SJSA1 (cell line): ENCODE measurements at places on chromosomes 13 and 19. TPM values are rescaled to one million over a fixed set of nuclear protein-coding genes. Genes with fewer than 3 reads are reported as not detected.

DNA sequence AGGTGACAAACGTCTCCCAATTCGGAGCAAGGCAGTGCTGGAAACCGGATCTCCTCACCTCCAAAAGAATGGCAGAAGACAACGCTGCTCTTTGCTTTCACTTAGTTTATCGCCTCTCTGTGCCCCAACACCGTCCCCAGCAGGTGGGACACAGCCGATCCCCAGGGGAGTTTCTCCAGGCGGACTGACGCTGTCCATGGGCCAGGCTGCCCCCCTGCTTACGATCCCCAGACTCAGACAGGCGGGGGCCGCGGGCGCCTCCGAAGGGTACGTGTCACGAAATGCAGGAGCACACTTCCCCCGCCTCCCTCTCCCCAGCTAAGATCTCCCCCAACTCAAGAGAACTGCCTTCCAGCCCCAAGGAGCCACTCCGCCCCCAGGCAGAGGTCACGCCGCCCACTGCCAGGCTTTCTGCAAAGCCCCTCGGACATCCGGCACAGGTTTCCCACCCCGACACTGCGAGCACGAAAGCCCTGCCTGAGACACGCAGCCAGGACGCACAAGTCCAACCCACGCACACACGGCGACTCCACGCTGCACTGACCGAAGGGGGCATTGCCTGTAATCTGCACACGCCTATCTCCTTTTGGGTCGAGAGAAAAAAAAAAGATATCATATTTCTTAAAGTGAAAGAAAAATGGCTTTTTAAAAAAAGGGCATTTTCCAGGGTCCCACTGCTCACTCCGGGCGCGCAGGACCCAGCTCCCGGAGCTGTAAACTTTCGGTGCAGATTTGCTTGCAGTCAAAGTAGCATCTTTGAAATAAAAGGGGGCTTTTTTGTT, 2.0 kb downstream of the SPRY2 start:
- peak overlapping the region; percentile 73 for H3K4me3 ChIP-seq
- H3K27me3 ChIP-seq, result no peaks in the 10 kb centered on the region
- H3K4me1 ChIP-seq, result peaks cover 43% of the 10 kb centered on the region
- DNase-seq, result peak; percentile 93
- peak overlapping the region; percentile 93 for H3K27ac ChIP-seq
- peaks cover 58% of the 10 kb centered on the region for H3K36me3 ChIP-seq

DNA sequence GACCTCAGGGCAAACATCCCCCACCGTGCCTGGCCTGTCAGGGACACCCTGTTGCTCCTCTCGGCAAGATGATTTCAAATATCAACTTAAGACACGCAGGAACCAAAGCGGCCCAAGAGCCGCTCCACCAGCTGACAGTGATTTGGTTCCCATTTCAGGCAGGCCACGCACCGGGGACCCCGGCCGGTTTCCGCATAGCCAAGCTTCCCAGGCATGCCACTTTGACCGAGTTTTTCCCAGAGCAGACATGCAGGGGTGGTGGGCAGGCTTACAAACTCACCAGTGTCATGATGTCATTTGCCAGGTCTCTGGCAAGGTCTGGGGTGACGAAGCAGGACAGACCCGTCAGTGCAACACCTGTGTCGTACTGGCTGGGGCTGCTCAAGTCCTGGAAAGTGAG, 19.2 kb downstream of the AP3D1 start:
- H3K4me1 ChIP-seq, result no peaks in the 10 kb centered on the region
- no peak for DNase-seq
- H3K27ac ChIP-seq, result no peak overlapping the region

DNA sequence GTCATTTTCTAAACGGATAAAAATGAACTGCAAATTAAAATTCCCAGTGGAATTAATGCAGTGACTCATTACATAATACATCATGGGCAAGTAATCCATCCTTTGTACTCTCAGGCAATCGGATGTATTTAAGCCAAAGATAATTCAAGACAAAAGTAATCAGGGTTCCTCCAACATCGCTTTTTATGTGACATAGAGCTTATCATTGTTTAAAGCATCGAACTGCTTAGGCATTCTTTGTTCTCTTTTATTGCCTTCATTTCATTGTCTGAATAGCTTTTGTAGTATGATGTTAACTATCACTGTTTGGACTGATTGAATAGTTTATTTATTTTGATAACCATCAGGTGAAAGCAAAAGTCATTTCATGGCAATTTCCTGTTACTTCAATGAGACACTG, 209.4 kb downstream of the ITGBL1 start:
- H3K4me3 ChIP-seq, result no peak overlapping the region
- H3K27me3 ChIP-seq, result no peaks in the 10 kb centered on the region
- H3K27ac ChIP-seq, result no peak overlapping the region; the same call in 1 of the 2 replicates

CCDC8 gene
- total RNA-seq, result 12.5 and 18.6 TPM in 2 replicates

DNA sequence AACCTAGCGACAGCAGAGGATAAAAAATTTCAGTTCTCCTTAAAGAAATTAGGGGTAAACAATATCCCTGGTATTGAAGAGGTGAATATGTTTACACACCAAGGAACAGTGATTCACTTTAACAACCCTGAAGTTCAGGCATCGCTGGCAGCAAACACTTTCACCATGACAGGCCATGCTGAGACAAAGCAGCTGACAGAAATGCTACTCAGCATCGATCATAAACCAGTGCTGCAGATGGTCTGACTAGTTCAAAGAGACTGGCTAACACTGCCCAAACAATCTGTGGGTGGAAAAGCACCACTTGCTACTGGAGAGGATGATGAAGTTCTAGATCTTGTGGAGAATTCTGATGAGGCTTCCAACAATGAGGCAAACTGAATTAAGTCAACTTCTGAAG, 19.9 kb upstream of the ACOD1 start:
- no peaks in the 10 kb centered on the region for H3K4me1 ChIP-seq
- no peaks in the 10 kb centered on the region for H3K36me3 ChIP-seq
- no peak overlapping the region for H3K27ac ChIP-seq
- DNase-seq, result no peak
- H3K4me3 ChIP-seq, result no peak overlapping the region
- no peaks in the 10 kb centered on the region for H3K27me3 ChIP-seq

ZNF880 gene
- total RNA-seq, result 7.7 and 8.7 TPM in 2 replicates

DNA sequence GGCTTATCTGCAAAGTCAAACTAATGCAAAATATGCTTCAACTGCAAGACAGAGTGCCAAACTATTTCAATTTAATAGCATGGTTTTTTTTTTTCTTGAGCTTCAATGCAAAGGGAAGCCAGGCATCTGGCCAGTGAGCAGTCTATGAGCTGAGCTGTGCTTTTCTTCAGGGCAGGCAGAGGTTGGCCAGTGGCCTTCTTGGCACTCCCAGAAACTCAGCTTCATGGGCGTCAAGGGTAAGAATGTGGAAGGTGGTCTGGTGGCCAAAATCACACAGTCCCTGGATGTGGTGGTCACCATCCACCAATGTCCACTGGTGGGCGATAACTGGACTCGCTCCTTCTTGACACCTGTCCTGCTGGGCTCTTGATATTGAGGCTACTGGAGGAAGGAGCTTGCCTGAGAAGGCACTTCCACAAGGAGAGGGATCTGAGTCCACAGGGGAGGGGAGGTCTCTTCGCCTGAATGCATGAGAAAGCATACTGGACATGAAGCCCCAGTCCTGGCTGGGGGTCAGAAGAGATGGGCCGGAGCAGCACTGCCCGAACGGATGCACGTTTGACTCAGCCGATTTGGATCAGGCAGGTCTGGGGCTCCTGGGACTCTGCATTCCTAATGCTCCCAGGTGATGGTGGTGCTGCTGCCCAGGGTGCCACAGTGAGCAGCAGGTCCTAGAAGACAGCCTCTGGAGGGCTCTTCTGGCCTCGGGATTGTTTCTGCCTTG, 17.1 kb downstream of the COL4A2 start:
- no peak overlapping the region; the same call in 1 of the 2 replicates for H3K27ac ChIP-seq
- DNase-seq, result no peak
- no peaks in the 10 kb centered on the region for H3K27me3 ChIP-seq
- peaks cover 95% of the 10 kb centered on the region for H3K4me1 ChIP-seq
- H3K4me3 ChIP-seq, result no peak overlapping the region
- peaks cover 16% of the 10 kb centered on the region for H3K36me3 ChIP-seq
